ENCODE measurements at places on chromosomes 7 and 10.
A peak's percentile ranks its signal among the peaks of the same experiment; 100 is the strongest.

- DNase-seq = no peak
Observed at GRCh38 chr7:3670898-3671297, 369.8 kb downstream of the SDK1 start.

DNA sequence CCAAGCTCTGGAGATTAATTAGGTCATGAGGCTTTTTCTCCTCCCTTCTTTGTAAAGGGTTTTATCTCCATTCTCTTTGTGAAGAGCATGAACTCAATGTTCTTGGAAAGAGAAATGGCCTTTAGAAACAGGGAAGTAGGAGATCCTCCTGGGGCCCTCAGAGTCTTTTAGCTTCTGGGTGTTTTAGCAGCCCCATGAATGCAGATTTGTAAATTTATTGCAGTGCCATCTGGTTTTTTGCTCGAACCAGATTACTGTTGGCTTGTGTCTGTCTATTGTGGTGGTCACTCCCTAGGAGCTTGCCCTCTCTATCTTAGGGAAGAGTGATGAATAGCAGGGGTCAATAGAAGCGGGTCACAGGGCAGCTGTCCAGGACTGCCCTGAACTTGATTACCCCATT, 110.6 kb downstream of the BTRC start:
- no peak for DNase-seq

GRCh38 chr7:94400643-94401427, 6.1 kb downstream of the COL1A2 start:
- no peak for DNase-seq

- DNase-seq = no peak
Observed at GRCh38 chr7:95863-96260, 96.5 kb upstream of the FAM20C start.

- no peak for DNase-seq
Observed at GRCh38 chr10:61098966-61099365, 155.0 kb upstream of the RHOBTB1 start.

DNA sequence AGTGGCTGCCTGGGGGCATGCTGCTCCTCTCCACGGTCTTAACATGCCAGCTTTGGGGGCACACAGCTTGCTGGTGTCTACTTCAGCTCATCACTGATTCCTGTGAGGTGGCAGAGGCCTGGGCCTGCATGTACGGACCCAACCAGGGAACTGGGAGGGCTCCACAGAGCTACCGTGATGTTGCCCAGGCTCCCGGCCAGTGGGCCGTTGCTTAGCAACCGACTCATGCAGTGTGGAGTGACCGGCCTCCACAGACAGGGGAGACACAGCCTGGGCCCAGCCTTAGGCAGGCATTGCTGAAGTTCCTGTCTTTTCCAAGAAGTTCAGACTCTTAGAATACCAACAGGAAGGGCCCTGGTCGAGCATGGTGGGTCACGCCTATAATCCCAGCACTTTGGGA, 25.8 kb upstream of the SH2B2 start:
- DNase-seq = no peak

- DNase-seq = no peak
Observed at GRCh38 chr10:1559761-1560160, 177.6 kb downstream of the ADARB2 start.

DNA sequence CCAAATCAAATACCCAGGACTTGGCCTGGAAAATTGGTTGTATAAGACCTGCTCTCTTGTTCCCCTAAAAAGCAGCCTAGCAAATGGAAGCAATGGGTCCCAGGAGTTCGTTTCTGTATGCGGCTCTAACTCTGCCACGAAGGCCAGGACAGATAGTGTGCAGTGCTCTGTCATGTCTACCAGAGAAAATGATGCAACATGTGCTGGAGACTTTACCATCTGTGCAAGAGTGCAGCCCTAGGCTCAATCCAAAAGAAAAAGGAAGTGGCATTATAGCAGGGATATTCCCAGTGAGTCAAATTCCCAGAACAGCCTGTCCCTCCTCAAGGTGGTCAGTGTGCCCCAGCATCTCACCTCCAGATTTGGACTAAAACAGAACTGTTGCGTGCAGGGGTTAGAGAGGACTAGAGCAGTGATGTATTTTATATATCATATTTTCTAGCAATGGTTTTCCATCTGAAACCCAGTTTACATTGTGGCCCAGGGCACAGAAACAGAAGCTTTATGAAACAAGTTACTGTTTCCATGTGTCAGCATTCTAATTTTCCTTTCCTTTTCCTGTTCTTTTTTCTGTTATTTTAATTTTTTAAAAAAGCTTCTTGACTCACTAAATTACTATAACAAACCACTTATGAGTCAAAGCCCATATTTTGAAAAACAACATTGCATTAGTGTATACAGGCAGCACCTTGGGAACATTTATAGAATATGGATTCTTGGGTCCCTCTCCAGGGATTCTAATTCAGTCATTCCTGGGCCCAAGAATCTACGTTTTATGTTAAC, 311.2 kb downstream of the RNLS start:
- DNase-seq = no peak

- no peak for DNase-seq
Observed at GRCh38 chr10:106506526-106507283, 657.8 kb downstream of the SORCS1 start.

DNA sequence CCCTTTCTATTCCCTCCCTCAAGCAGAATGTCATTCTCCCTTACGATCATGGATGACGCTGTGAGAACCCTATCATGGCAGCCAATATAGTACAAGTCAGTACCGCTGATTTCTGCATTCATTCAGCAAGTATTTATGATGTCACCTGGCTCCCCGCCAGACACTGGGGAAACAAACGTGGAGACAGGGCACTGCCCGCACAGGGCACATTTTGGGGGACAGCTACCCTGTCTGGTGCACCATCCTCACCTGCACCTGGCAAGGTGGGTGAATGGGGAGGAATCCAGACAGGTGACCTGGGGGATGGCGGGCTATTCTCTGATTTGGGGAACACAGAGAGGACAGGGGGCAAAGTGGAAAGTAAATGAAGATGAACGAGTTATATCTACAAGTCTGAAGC, 28.4 kb downstream of the MKI67 start:
- DNase-seq = no peak

- no peak for DNase-seq
Observed at GRCh38 chr7:48563334-48563733, 361.0 kb upstream of the CDC14C start.

- DNase-seq = no peak
Observed at GRCh38 chr7:103894656-103895596, 94.5 kb downstream of the RELN start.

DNA sequence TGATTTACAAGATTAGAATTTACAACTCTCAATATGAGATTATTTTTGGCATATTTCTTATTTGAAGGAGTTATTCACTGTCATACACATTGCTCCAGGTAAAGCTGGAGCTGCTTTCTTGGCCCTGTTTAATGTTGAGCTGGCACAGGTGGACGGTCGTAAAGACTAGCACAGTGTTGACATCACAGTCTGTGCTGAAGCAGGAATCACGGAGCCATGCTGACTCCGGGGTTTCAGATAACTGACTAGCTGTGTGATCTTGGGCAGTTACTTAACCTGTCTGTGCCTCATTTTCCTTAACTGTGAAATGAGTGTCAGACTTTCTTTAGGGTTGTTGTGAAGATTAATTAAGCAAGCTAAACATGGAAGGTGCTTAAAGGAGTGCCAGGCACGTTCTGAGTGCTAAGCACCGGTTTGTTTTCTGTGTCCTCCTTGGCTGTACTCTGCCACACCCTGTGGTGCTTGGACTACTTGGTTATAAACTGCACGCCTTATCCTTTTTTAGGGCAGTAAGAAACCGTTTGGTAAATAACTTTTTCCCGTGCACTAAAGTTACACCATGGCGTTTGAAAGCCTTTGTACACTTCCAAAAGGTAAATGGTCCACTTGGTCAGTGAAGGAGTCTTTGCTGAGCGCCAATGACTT, 47.7 kb downstream of the DYNC2I1 start:
- no peak for DNase-seq

DNA sequence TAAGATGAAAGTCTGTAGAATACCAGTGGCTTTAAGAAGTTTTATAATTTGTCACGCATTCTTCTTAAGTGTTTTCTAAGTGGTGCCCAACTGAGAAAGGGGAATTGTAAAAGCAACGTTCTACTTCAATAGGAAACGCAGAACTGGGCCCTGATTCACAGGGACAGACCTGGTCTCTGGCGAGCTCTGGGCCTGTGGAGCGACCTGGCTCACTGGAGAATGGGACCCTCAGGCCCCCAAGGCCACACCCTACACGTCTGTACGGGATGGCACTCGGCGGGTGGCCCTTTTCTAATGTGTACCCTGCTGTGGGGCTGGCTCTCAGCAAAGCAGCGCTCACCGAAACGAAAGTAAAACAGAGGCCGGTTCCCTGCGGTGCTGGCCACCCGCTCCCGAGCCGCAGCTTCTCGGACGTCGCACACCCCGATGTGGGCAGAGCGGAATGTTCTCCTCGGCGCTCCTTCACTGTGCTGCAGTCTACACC, 205.0 kb downstream of the DIP2C start:
- DNase-seq = peak; percentile 31

- DNase-seq = no peak
Observed at GRCh38 chr10:60384708-60385398, 4.8 kb downstream of the ANK3 start.

DNA sequence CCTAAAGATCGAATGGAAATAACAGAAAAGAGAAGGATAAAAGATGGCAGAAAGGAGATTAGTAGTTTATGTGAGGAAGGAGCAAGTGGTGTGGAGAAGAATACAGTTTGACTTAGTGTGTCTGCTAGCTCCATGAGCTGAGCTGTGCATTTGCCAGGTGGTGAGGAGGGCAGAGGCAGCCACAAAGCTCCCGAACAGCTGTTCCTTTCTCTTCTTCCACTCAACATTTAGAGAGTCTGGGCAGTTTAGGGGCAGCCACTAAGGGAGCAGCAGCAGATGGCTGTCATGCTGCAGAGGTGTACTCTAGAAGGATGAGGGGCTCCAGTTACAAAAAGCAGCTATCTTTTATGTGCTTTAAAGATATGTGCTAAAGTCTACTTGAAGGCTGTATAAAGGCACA, 674.4 kb downstream of the GRM8 start:
- no peak for DNase-seq

- DNase-seq = no peak
Observed at GRCh38 chr7:70389531-70390151, 742.3 kb upstream of the GALNT17 start.

DNA sequence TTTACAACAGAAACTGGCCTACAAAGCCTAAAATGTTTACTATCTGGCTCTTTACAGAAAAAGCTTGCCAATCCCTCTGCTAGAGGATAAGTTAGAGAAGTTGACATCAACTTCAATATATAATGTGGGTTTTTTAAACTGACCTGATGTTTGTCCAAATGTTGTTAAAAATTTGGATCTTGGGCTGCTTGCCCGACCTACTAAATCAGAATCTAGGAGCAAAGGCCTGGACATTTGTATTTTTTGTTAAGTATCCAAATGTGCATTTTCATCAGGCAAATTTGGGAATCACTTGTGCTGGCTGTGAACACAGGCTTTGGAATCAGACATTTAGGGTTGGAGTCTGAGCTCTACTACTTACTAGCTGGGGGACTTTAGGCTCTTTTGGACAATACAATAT, 252.7 kb upstream of the CSTF2T start:
- DNase-seq = no peak

- no peak for DNase-seq
Observed at GRCh38 chr7:1368184-1368681, 91.0 kb downstream of the MICALL2 start.

Measured in activated CD4-positive, CD25-positive, alpha-beta regulatory T cell treated with anti-CD3 and anti-CD28 coated beads, Interleukin-2, amount 50 U/mL, for 72 hours (primary cell).